ENCODE measurements at places on chromosomes 1 and 21.

- DNase-seq, result no peak
Measured at GRCh38 chr1:169110236-169110635, 3.7 kb downstream of the ATP1B1 start.

DNA sequence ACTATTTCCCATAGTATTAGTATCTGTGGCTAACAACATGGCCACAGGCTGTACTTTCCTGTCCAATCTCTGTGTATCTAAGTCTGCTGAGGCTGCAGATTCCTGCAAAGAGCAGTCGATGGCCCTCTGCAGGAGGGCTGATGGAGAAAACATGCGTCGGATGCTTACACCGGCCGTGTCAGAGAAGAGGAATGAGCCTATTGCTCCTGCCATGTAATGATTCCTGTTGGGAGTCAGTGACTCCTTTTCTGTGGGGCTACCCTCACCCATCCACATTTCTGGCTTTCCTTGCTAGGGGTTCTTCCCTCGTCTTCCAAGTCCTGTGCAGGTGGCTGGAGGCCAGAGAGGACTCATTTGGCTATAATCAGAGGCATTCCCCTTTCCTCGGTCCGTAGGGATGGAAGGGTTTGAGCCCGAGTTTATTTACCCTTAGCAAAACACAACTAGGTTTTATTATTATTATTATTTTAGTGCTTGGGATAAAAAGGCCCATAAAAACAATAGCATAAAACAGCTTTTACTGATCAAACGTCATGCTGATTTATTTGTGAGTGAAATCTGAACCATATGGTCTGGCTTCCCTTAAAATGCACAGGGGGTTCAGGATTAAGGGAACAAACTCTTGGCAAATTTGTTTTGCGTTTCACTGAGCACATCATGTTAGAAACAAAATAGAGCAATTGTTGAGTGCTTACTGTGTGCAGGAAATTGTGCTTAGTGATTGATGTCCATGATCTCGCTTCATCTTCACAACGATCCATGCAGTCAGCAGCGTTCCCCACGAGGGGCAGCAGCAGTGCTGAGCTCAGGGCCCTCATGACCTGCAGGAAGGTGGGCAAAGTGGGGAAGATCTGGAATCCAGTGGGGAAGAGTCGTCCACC, 70.8 kb downstream of the KIF26B start:
- no peak for DNase-seq

DNA sequence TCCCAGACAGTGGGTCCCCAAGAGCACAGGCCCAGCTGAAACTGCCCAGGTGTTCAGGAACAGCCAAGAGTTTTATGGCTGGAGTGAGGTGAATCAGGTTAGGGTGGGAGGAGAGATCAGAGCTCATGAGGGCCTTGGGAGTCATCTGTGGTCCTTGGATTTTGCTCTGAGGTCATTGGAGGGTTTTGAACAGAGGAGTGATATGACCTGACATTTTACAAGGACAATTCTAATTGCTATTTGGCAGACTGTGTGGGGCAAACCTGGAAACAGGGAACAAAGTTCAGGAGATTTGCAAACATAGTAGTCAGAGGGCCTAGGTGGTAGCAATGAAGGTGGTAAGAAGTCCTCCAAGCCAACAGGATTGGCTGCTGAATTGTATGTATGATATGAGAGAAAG, 31.1 kb upstream of the LRRN2 start:
- no peak for DNase-seq

DNA sequence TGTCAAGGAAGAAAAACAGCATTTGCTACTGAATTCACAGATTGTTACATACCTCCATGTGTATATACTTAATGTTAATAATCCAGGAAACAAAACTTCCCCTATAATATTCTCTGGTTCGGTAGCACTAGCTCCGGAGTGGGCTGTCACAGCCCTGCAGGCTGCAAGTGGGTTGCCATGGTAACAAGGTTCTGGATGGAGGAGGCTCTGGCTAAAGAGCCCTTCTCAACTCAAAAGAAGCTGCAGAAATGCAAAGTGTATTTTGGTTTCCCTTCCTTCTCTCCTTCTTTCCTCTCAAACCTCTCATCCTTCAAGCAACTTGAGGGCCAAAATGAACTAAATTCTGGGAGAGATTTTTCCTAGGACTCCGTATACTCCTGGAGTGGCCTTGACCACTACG, 45.2 kb downstream of the ASTN1 start:
- DNase-seq, result no peak

DNA sequence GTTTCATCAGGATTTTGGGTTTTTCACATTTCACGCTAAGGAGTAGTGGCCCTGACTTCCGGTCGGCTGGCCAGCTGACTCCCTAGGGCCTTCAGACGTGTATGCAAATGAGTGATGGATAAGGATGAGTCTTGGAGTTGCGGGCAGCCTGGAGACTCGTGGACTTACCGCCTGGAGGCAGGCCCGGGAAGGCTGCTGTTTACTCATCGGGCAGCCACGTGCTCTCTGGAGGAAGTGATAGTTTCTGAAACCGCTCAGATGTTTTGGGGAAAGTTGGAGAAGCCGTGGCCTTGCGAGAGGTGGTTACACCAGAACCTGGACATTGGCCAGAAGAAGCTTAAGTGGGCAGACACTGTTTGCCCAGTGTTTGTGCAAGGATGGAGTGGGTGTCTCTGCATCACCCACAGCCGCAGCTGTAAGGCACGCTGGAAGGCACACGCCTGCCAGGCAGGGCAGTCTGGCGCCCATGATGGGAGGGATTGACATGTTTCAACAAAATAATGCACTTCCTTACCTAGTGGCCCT, 23.1 kb upstream of the TNFRSF1B start:
- DNase-seq, result peak; percentile 98

All from RKO (cell line).